ENCODE measurements at places on chromosomes 5 and 9.

DNA sequence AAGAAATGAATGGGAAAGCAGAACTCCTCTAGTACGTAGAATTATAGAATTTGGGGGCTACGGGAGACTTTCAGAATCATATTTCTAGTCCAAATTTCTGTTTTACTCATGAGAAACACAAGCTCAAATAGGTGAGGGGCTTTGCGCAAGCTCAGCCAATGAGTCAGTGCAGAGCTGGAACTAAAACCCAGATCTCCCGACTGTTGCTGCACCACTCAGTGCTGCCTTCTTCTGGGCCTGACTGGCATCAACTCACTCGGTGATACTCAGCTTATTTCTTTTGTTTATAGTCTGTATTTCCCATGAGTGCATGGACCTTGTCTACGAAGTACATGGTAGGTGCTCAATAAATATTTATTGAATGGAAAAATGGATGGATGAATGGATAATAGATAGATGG is 280.2 kb downstream of the CDK5RAP2 start:
- DNase-seq, result no peak

DNA sequence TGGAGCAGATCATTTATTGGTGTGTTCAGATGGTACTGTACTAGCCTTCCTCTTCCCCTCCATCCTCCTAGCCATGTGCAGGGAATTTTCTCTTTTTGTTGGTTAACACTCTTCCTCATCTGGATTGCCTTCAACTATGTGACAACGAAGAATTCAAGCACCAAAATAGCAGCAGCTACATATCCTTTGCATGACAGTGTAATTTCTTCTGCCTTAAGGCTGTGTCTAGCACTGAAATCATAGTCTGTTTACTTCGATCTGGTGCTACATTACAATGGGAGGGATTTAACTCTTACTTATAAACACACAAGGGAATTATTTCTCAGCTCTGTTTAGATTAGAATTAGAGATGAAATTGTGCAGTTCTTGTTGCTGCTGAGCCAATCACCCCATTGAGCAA is 260.4 kb downstream of the ARL15 start:
- no peak for DNase-seq

GRCh38 chr5:151651997-151652645 is 34.6 kb downstream of the SPARC start:
- peak; percentile 38 for DNase-seq

DNA sequence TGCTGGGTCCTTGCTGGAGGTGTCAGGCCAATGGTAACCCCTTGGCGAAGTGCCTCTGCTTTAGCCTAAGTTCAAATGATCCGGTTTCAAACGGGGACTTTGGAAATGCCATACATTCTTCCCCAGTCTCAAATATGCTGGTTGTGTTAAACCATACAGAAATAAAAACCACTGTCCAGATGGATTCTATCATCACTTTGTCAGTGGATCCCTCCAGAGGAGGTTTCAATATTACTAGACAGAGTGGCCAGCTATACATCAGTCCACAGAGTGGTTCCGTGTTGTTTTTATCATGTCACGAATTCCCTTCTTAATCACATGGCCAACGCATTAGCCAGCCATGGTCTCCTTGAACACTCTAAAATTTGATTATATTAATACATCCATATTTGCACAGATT is 7.3 kb upstream of the RANBP17 start:
- DNase-seq, result no peak

DNA sequence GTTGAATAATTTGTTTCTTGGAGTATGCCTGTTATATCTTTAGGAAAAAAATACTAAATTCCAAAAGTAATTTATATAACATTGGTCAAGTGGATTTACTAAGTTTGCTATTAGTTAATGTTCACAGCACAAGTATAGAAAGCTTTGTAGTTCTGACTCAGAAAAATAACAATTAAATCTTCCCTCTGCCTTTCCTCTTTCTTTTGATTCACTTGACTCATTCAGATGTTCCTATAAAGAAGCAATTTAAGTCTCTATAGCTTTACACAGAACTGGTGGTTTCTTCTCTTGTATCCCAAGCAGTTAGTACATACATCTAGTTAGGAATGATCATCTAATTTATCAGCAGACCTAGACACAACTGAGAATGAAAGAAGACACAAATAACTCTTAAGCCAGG is 4.5 kb upstream of the CDC42SE2 start:
- DNase-seq, result no peak

GRCh38 chr5:9187614-9188013 is 358.3 kb downstream of the SEMA5A start:
- no peak for DNase-seq

DNA sequence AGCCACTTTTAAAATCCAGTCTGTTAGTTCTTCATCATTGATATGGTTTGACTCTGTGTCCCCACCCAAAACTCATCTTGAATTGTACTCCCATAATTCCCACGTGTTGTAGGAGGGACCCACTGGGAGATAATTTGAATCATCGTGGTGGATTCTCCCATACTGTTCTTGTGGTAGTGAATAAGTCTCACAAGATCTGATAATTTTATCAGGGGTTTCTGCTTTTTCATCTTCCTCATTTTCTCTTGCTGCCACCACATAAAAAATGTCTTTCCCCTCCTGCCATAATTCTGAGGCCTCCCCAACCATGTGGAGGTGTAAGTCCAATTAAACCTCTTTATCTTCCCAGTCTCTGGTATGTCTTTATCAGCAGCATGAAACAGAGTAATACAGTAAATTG is 26.9 kb upstream of the SH3TC2 start:
- no peak for DNase-seq

- DNase-seq, result peak; percentile 80
Measured at GRCh38 chr9:129613520-129614175, 7.3 kb downstream of the C9orf50 start.

DNA sequence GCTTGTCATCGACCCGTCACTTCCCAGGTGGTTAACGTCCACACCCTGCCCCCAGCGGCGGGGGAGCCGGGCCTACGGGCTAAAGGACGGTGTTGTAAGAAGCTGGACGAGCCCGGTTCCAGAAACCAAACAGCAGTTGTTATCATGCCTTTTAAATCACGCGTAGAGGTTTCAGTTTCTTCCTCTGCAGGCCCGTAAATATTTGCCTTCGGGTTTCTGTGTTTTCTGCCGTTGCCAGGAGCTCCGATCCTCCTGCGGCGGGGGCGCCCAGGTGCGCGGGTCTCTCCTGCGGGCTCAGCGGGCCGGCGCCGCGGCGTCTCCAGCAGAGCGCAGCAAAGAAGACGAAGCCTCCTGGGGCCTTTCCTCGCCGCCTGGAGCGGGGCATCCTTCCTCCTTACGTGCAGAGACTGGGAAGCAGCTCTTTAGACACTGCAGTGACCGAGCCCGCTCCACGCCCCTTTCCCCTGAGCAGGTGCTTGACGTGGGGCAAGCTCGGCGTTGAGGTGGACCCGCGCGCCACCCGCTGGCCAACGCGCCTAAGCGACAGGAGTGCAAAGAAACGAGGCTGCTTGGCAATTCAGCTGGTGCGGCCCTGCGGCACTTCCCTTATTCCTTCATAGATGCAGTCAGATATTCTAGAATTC is 21.8 kb upstream of the TTC1 start:
- DNase-seq, result peak; percentile 22

Measured in cerebellar nuclear complex (tissue), 1 donor.